ENCODE measurements at places on chromosomes 11 and 22.

DNA sequence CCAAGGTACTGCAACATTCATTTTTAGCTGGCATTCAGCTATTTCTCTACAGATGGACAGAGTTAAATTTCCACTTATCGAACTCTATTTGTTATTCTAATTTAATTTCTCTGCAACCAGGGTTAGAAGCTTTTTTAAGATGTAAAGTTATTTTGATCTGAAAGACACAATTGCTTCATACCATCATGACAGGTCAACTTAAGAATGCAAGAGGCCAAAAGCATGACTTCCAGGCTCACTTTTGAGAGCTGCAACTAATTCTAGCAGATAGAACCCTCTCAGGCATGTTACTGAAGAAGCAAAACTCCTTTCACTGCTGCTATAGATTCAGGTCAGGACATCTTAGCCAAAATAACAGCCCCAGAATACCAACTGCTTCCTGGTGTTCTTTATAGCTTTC lies 86.5 kb upstream of the GALNT18 start:
- DNase-seq: no peak

GRCh38 chr22:48398181-48398905 lies 1429.3 kb downstream of the BRD1 start:
- DNase-seq: no peak

GRCh38 chr22:38739300-38740055 lies 16.3 kb downstream of the SUN2 start:
- no peak for DNase-seq

DNA sequence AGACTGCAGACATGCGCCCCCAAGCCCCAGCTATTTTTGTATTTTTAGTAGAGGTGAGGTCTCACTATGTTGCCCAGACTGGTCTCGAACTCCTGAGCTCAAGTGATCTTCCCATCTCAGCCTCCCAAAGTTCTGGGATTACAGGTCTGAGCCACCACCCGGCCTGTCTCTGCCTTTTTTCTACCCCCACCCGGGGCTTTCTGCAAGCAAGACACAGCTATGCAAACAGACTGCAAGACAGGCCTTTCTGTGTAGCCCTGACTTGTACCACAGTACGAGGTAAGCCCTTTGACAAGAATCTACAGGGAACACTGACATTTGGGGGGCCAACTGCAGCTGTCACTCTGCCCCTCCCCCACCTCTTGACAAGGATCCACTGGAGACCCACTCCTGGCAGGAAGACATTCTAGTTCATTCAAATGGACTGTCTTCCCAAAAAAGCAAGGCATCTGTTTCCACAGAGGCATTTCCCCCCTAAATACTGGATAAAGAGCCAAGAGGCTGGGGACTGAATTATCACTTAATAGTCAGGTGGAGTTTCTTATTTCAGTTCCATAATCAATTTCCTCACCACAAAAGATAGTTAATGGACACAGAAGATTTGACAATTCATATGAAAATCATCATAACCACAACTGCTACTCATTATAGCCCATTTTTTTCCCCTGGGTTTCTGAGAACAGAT lies 118.2 kb downstream of the ABTB2 start:
- DNase-seq: no peak

Measured in COR-L47 (cell line).